ENCODE measurements at places on chromosomes 16 and 17.

DNA sequence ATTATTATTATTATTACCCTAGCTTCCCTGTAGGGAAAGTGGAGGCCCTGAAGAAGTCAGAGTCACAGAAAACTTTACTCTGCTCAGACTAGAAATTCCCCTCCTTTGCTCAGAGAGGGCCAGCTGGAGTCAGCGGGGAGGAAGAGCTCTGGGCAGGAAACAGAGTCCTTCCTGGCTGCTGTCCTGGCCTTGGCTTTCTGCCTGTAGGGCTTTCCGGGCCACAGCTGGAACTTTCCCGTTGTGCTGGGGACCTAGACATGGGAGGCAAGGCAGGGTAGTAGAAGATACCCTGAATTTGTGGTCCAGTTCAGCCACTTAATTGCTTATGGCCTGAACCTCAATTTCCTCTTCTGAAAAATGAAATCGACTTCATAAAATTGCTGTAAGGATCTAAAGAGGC lies 14.0 kb upstream of the CCL2 start:
- DNase-seq = no peak

DNA sequence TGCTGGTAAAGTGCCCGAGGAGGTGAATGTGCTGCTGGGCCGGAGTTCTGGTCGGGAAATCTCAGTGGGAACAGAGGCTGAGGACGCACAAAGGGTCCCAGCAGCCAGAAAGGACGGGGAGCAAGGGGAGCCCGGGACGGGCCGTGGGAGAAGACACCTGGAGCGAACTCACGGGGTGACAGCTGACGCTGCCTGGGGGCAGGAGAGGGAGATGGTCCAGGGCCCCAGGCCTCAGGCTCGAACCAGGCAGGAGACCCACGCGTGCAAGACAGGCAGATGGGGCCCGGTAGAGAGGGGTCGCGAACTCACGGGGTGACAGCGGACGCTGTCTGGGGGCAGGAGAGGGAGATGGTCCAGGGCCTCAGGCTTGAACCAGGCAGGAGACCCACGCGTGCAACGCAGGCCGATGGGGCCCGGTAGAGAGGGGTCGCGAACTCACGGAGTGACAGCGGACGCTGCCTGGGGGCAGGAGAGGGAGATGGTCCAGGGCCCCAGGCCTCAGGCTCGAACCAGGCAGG lies 72.9 kb downstream of the METRNL start:
- no peak for DNase-seq

DNA sequence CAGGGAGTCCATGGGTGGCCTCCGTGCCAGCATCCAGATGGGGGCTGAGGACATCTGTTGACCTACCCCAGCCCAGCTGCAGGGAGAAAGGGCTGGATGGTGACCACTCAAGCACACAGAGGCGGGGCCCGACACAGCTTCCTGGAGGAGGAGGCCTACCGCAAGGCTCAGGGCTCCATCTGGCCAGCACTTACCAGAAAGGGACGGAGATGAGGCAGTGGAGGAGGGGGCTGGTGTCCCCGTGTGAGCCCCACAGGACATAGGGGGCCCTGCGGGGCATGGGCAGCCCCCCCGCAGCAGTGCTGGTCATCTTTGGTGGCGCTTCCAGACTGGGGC lies 147.5 kb upstream of the CIBAR2 start:
- DNase-seq = no peak

DNA sequence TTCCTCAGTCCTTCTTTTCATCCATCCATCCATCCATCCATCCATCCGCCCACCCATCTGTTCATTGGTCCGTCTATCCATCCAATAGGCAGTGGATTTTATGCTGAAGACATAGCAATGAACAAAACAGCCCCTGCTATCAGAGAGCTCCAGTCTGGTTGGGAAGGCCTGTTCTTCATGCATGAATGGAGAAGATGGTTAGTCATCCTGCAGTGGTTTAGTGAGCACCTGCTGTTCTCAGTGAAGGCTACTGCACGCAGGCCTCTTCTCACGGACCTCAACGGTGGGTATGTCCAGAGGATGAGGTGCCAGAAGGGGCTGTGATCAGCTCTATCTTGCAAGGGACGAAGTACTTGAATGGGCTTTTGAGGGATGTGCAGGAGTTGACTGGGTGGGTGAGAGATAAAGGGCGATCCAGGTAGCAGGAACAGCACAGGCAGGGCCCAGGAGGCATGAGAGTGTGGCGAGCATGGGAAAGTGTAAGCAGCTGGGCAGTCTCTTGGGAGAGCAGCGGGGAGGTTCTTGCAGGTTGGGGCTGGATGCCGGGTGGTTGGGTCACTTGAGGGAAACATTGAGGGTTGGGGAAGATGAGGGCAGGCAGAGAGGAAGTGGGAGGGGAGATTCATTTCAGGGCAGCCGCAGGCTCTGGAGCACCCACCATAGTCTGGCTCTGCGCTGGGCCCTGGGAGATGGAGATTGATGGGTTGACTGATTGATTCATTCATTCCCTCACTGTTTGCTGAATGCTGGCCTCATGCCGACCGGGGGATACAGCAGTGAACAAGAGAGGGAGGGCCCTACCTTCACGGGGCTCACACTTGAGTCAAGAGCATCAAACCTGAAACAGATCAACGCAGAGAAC lies 115.0 kb upstream of the CIBAR2 start:
- peak; percentile 47 for DNase-seq

DNA sequence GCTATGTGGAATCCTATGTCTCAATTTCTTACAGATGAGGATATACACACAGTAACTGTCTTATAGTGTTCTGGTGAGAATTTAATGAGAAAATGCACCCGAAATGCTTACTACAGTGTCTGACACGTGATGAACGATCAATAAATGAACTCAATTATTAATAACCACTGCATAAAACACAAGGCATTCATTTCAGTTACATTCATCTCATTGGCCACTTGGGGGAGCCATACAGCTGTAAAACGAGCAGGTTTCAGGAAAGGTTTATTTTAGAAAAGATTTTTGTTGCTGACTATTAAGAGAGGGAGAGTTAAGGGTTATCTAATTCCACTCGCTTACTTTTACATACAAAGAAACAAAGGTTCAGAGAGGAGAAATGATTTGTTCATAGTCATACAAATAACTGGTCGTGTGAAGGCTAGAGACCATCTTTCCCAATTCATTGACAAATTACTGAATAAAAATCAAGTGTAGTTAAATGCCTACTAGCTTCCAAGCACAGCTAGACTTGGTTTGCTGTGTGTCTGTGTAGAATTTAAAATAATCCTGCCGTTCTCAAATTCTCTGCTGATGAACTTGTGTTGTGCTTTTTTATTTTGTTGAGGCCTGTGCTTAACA lies 160.1 kb downstream of the MAP2K4 start:
- peak; percentile 71 for DNase-seq

DNA sequence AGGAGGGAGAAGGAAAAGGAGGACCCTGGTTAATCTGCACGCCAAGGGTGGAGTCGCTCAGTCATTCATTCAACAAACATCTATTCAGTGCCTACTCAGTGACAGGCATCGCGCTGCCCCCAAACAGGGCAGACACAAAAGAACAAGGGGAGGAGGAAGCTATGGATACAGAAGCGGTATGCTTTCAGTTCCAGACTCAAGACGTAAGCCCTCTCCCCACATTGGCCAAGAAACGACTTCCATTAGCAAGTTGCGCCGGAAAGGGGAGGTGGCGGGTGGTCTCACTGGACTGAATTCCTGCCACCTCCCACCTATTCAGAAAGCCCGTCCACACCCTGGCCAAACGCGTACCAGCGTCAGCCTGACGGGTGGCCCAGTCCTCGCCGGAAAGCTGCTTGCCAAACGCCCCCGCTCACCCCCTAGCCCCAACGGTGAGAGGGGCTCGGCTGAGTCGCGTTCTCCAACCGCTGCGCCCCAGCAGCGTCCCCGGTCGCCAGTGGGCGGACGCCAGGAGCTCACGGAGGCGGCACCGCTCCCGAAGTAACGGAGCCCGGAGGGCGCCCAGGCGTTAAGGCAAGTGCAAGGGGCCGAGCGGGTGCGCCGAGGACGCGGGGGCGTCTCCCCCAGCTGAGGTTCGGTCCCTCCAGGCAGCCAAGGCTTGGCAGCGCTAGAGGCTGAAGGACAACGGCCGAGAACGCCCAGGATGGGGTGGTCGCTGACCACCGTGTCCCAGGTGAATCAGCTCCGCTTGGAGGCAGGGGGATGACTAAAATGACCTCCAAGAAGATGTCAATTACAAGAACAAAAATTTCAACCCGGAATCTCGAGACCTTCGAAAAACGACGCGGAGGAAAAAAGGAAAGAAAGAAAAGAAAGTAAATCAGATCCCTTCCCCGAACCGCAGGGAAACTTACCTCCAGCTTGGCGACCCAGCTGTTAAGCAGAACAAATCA lies 470.7 kb downstream of the SOX9 start:
- peak; percentile 31 for DNase-seq

DNA sequence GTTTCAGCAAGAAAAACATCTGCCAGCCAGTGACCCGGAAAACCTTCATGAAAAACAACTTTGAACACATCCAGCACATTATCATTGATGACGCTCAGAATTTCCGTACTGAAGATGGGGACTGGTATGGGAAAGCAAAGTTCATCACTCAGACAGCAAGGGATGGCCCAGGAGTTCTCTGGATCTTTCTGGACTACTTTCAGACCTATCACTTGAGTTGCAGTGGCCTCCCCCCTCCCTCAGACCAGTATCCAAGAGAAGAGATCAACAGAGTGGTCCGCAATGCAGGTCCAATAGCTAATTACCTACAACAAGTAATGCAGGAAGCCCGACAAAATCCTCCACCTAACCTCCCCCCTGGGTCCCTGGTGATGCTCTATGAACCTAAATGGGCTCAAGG lies 22.2 kb downstream of the SLFN5 start:
- no peak for DNase-seq

DNA sequence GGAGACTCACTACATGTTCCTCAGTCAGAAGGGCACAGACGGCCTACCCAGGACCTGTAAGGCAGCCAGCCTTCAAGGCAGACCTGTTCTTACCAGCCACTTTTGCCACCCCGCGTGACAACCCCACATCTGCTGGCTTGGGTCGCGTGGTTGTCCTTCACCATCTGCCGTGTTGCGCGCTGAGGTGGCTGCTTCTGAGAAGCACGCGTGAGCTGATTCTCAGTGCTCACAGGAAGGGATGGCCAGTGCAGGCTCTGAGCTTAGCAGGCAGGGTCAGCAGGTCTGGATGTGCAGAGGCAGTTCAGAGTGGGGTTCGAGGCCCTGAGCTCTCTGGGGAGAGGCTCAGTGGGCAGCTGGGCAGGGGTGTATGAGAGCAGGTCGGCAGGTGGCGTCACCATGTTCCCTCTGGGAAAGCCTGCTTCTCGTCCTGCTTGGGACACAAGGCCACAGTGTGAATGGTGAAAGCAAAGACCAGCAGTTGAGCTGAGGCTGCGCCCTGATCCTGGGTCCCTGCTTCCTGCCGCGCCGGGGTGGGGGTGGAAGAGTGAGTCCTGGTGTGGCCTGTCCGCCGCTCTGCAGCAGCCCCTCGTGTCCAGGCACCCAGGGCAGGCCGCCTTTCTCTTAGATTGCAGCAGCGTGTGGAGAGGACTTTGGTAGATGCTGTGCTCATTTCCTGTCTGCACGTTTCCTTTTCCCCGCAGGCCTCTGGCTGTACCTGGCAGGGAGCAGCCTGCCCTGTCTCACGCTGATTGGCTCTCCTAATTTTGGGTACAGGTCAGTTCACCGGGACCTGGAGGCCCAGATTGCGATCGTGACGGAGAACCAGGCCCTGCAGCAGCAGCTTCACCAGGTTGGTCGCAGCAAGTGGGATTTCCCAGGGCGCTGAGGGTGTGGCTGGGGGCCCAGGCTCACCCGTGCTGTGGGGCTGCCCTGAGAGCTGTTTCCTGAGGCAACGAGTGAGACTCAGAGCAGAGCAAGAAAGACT lies 36.0 kb downstream of the PGS1 start:
- no peak for DNase-seq

DNA sequence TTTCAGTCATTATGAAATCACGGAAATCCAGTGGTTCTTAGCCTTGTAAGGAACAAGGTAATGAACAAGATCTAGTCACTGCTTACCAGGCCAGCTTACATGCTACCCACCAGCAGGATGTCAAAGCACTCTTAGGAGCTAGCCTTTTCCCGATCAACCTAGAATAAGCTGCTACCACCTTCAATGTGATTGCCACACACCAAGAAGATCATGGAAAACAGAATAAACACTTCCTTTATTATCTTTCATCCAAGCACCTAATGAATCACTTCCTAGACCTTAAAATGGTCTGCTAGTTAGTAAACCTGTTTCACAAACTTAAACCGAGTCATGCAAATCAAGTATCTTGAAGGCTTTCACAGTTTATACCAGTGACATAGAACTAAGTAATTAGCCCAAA lies 5.0 kb downstream of the BBS2 start:
- no peak for DNase-seq

DNA sequence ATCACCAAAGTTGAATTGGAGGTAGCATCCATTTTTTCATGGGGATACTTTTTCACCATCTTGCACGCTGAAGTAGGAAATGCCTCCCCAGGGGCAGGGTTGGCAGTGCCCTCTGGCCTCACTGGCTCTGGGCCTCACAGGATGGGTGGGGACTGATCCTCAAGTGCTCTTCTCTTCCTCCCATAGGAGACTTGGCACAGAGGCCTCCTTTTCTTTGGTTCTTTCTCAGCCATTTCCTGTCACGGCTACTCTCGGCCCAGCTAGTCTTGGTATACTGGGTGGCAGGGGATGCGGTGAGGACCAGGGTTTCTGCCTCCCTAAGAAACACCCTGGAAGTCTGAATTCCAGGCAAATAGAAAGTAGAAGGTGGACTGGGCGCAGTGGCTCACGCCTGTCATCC lies 58.2 kb downstream of the PECAM1 start:
- no peak for DNase-seq

GRCh38 chr17:537133-537532 lies 177.5 kb downstream of the VPS53 start:
- DNase-seq = no peak

DNA sequence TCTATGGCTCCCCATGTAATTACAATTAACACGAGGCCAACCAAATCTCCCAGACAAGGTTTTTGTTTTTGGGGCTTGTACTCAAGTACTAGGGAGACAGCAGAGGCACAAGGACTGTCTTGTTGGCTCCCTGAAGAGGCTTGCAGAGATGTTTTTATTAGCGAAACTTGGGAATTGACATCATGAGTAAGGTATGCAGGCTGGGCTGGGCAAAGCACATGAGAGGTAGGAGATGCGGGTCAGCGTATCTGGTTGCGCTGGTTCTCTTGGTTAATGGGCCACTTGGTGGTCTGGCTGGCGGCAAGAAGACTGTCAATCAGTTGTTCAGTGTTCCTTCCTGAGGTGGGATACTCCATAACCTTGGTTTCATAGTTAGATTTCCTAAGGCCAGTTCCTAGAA lies 28.9 kb downstream of the LCMT1 start:
- DNase-seq = no peak

DNA sequence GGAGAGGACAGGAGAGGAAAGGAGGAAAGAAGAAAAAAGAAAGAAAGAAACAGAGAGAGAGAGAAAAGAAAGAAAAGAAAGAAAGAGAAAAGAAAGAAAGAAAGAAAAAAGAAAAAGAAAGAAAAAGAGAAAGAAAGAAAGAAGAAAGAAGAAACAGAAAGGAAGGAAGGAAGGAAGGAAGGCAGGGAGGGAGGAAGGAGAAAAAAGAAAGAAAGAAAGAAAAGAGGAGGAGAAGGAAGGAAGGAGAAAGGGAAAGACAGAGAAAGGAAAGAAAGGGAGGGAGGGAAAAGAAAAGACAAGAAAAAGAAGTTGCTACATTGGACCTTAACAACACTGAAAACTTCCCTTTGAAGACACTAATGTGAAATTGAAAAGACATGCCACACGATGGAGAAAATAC lies 56.6 kb upstream of the CCL2 start:
- no peak for DNase-seq
